ENCODE measurements at places on chromosomes 6 and 20. TPM values are rescaled to one million over a fixed set of nuclear protein-coding genes. Genes with fewer than 3 reads are reported as not detected.

DNA sequence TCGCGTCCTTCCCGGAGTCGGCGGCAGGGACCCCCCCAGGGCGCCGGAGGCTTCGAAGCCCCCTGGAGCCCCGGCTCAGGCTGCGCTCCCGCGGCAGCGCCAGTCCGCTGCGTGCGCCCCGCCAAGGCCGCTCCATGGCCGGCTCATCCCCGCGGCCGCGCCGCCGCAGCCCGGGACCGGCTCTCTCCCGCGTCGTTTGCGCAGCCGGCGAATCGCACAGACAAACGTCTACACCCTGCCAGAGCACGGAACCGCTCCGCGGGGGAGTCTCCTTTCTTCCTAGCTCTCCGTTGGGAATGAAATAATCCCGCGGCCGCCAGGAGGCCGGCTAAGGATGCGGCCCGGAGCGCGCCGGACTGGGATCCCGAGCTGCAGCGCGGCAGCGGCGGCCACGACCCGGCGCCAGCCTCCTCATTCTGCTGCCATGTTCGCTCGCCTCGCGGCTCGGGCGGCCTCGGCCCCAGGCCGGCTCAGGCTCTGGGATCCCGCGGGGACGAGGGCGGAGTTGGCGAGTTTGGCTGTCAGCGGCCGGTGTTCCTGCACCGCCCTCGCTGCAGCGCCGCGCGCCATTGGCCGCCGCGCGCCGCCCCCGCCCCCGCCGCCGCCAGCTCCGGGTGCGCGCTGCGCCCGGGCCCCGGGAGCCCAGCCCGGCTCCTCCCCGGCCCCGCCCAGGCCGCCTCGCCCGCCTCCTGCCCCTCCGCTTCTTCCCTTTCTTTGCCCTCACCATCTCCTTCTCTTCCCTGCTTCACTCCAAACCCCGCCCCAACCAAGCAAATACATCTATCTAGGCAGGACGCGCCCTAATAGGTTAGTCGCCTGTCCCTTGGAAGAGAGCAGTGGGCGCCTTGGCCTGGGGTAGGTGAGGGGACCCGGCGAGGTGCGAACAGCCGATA lies at the start of gene GFOD1:
Gene GFOD1, minus strand, starts transcription at position 479 of the 893 bp plus-strand sequence. CDS start 710 bp downstream, outside the sequence.
- H3K4me1 ChIP-seq = peaks cover 40% of the 10 kb centered on the region
- H3K27me3 ChIP-seq = no peaks in the 10 kb centered on the region
- peak; percentile 83 for DNase-seq
- no peaks in the 10 kb centered on the region for H3K36me3 ChIP-seq

GRCh38 chr6:160192840-160193239 lies 65.8 kb downstream of the SLC22A2 start:
- no peaks in the 10 kb centered on the region for H3K27me3 ChIP-seq
- no peaks in the 10 kb centered on the region for H3K4me1 ChIP-seq
- peak overlapping the region; percentile 23 for H3K4me3 ChIP-seq

DNA sequence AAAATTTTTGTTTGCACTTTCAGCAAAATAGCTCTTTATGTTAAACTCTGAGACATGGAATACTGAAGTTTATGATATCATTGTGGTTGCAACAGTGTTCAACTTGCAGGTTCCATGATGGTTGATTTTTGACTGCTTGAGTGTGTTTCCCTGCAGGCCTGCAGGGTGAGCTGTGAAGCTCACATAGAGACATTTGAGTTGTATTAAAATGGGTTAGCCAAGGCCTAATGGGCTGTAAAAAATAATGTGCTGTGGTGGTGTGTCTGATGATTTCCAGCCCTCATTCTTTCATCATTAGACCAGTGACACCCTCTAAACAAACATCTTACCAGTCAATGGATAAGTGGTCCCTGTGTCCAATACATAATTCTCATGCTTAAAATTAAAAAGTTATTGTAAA lies 321.4 kb downstream of the FARS2 start:
- H3K4me1 ChIP-seq = no peaks in the 10 kb centered on the region
- no peaks in the 10 kb centered on the region for H3K27me3 ChIP-seq
- H3K4me3 ChIP-seq = no peak overlapping the region
- H3K27ac ChIP-seq = no peak overlapping the region

DNA sequence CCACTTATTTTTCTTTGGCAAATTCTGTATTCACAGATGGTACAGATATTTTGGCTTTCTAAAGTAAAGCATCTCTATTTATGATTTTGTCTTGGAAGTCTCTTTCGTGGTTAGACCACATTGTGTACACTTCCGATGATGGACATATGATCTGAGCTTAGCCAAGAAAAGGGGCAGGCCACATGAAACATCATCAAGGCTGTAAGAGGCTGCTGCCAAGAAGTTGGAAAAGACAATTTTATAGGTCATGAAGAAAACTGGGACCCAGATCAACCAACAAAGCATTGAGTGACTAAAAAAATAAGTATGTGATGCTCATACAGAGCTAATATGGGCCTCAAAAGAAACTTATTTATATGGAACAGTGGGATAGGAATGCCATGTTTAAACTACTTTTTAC lies 266.4 kb downstream of the HAO1 start:
- no peak overlapping the region for H3K27ac ChIP-seq
- no peaks in the 10 kb centered on the region for H3K4me1 ChIP-seq
- no peaks in the 10 kb centered on the region for H3K36me3 ChIP-seq

- no peaks in the 10 kb centered on the region for H3K27me3 ChIP-seq
- H3K4me1 ChIP-seq = peaks cover 16% of the 10 kb centered on the region
- no peak overlapping the region for H3K4me3 ChIP-seq
- H3K27ac ChIP-seq = peak overlapping the region; percentile 72
- DNase-seq = no peak
Observed at GRCh38 chr6:56370561-56371211, 123.3 kb upstream of the COL21A1 start.

DNA sequence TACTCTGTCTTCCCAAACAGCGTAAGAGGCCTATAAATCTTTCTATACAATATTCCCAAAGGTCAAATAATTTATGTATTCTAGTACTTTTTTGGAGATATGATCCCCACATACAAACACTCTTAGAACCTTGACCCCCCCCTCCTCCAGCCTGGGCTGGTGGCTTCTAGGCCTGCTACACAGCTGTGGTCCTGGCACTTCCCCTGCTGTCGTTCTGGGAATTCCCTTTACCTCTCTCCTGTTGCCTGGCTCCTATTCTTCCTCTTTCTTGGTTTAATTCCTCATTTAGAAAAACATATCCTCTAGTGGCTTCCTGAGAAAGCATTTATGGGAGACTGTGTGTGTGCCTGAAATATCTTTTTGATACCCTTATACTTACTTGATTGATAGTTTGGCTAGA lies 4.1 kb upstream of the TXLNB start:
- no peaks in the 10 kb centered on the region for H3K4me1 ChIP-seq
- H3K4me3 ChIP-seq = no peak overlapping the region
- H3K27ac ChIP-seq = no peak overlapping the region
- no peak for DNase-seq
- no peaks in the 10 kb centered on the region for H3K27me3 ChIP-seq

GRCh38 chr6:137702791-137703424 lies 164.2 kb upstream of the TNFAIP3 start:
- H3K27me3 ChIP-seq = no peaks in the 10 kb centered on the region
- no peak overlapping the region for H3K4me3 ChIP-seq
- DNase-seq = no peak
- H3K27ac ChIP-seq = no peak overlapping the region

GRCh38 chr6:168666170-168666569 lies 225.2 kb downstream of the SMOC2 start:
- H3K36me3 ChIP-seq = peaks cover 2% of the 10 kb centered on the region
- no peak overlapping the region for H3K27ac ChIP-seq
- DNase-seq = no peak
- H3K4me3 ChIP-seq = no peak overlapping the region
- H3K27me3 ChIP-seq = peaks cover 4% of the 10 kb centered on the region

DNA sequence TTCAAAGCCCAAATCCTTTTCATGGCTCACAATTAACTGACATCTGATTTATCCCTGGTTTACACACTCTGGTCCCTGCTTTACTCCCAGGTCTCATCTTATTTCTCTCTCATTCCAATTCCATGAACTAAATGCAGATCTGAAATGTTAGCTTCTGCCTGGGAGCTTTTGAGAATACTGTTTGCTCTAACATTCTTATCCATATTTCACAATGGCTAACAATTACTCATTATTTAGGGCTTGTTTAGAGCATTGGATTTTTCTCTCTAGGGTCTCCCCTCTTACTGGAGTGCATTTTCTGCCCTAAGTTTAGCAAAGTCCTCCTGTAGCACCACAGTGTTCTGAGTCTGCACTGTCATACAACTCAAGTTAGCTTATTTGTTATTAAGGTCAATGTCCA lies 121.5 kb upstream of the HCRTR2 start:
- H3K27ac ChIP-seq = no peak overlapping the region
- H3K4me1 ChIP-seq = no peaks in the 10 kb centered on the region
- H3K36me3 ChIP-seq = no peaks in the 10 kb centered on the region

DNA sequence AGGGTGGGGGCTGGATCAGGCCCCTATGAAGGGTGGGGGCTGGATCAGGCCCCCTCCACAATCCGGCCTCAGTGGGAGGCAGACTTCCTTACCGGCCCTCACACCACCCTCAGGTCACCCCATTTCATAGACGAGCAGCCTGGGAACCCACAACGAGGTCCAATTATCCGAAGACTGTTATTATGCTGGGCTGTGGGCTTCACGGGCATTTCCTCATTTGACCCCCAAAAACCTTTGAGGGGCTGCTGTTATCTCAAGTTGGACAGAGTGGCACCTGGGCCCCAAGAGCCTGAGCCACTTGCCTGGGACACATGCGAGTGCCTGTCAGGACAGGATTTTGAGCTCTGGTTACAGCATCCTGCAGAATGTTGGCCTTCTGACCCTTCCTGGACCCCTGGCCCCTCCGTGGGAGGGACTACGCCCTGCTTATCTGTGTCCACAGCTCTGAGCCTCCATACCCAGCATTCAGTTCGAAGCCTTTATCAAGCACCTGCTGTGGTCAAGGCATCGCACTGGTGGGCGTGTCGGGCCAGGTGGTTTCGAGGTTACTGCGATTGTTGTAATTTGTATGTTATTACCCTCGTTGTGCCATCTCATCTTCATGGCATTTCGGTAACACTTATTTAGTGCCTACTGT lies 34.5 kb upstream of the PCMTD2 start:
- H3K36me3 ChIP-seq = no peaks in the 10 kb centered on the region
- no peak overlapping the region for H3K4me3 ChIP-seq
- H3K4me1 ChIP-seq = peaks cover 7% of the 10 kb centered on the region
- DNase-seq = peak; percentile 82

DNA sequence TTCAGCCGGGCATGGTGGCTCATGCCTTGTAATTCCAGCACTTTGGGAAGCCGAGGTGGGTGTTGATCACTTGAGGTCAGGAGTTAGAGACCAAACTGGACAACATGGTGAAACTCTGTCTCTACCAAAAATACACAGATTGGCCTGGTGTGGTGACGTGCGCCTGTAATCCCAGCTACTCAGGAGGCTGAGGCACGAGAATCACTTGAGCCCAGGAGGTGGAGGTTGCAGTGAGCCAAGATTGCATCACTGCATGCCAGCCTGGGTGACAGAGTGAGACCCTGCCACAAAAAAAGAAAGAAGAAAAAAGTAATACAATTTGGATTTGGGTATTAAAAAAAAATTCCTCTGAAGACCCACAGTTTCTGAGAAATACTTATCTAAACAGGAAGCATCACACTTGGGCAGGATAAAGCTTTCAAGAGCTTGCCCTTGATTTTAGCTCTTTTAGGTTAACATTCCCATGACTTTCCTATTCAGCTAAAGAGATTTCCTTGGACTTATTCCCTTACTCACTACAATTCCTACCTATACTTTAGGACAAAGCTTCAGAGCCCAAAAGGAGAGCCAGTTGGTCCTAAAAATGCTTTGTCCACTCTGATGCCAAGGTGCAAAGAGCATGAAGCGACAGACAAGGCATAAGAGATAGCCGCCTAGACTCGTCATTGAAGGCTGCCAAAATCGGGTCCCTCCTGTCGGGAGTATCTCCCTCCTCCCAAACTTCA lies 1.9 kb downstream of the ELOVL2 start:
- H3K36me3 ChIP-seq = no peaks in the 10 kb centered on the region
- no peaks in the 10 kb centered on the region for H3K27me3 ChIP-seq
- H3K4me1 ChIP-seq = peaks cover 23% of the 10 kb centered on the region
- H3K27ac ChIP-seq = no peak overlapping the region
- no peak for DNase-seq

GRCh38 chr6:75848274-75848673 lies 99.2 kb downstream of the MYO6 start:
- no peak overlapping the region for H3K27ac ChIP-seq
- no peaks in the 10 kb centered on the region for H3K27me3 ChIP-seq
- DNase-seq = no peak
- H3K4me3 ChIP-seq = no peak overlapping the region
- peaks cover 3% of the 10 kb centered on the region for H3K36me3 ChIP-seq
- H3K4me1 ChIP-seq = no peaks in the 10 kb centered on the region

GRCh38 chr20:17227219-17227575 lies 357 bp downstream of the PCSK2 start:
- peaks cover 2% of the 10 kb centered on the region for H3K27me3 ChIP-seq
- H3K4me1 ChIP-seq = peaks cover 15% of the 10 kb centered on the region
- peak overlapping the region; percentile 27 for H3K4me3 ChIP-seq
- DNase-seq = no peak

- H3K4me1 ChIP-seq = no peaks in the 10 kb centered on the region
- H3K36me3 ChIP-seq = no peaks in the 10 kb centered on the region
- no peak for DNase-seq
- no peak overlapping the region for H3K4me3 ChIP-seq
Observed at GRCh38 chr6:138833816-138834539, 38.1 kb downstream of the ECT2L start.

GRCh38 chr6:19210849-19211590 lies 626.1 kb upstream of the ID4 start:
- H3K27me3 ChIP-seq = no peaks in the 10 kb centered on the region
- no peaks in the 10 kb centered on the region for H3K36me3 ChIP-seq
- no peak overlapping the region for H3K27ac ChIP-seq
- H3K4me1 ChIP-seq = no peaks in the 10 kb centered on the region

DNA sequence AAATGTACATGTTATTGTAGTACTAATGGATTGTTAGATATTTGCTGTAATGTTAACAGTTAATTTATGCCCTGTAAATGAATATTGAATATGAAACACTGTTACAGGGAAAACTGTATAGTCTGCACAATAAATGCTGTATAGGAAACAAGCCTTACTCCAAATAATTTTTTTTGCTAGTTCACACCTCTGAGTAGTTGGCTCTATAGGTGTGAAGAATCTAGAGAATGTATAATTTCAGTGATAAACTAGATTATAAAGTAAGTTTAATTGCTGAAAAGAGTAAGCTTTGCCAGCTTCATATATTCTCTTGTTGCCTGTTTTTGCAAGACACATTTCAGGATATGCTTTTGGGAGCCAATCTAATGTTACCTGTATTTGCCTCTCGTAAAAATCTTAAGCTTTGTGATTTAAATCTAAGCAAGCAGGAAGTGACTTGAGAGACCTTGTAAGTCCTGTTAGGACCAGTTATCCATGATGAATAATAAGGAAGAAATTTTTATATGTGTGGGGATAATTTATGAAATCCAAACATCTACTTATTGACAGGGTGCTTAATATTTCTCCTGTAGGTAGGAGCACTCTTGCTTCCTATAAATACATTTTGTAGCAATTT lies 232.4 kb downstream of the ZFAND3 start:
- no peaks in the 10 kb centered on the region for H3K27me3 ChIP-seq
- no peak overlapping the region for H3K4me3 ChIP-seq
- H3K4me1 ChIP-seq = no peaks in the 10 kb centered on the region
- H3K36me3 ChIP-seq = no peaks in the 10 kb centered on the region
- no peak overlapping the region for H3K27ac ChIP-seq

Gene ZNF165
- total RNA-seq = 1.3 TPM

Gene ULBP1
- total RNA-seq = under 0.01 TPM

Gene CAP2
- 2.5 TPM for total RNA-seq

Gene SOX18
- total RNA-seq = 2.1 TPM

Gene SFTA2
- not detected for total RNA-seq

Gene RAB44
- total RNA-seq = 1.3 TPM

Gene MUC22
- not detected for total RNA-seq

Gene UST
- total RNA-seq = 2.7 TPM

Gene PSMB9
- 13.4 TPM for total RNA-seq

Data from liver (tissue), 10 donors.